Cardiac septum (tissue), 1 donor: ENCODE measurements at places on chromosomes 11 and 22.
A peak's percentile ranks its signal among the peaks of the same experiment; 100 is the strongest.

DNA sequence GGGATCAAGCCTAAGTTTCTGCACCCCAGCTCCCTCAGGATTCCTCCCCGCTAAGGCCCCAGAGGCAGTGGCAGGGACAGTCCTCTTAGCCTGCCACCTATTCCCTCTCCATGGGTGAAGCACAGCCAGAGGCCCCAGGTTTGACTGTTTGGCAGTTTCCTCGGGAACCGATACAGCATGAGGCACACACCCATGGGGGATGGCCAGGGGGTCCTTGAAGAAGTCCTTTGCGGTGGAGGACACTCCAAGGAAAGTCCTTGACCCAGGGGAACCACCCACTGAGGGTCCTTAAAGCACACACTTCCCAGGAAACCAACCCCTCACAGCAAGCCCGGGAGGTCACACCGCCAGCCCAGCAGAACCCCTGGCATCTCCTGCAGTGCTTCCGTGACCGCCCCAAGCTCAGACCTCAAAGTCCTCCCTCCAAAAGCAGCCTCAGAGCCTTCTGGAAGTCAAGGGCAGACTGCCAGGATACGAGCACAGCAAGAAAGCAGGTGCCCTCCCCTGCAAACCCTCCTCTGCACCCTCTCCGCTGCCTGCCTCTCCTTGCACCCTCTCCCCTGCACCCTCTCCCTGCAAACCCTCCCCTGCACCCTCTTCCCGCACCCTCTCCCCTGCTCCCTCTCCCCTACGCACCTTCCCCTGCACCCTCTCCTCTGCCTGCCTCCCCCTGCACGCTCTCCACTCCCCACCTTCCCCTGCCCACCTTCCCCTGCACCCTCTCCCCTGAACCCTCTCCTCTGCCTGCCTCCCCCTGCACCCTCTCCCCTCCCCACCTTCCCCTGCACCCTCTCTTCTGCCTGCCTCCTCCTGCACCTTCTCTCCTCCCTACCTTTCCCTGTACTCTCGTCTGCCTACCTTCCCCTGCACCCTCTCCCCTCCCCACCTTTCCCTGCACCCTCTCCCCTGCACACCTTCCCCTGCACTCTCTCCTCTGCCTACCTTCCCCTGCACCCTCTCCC, 1.4 kb downstream of the SIGIRR start:
- DNase-seq: peak; percentile 69

GRCh38 chr11:6799402-6799801, at the start of gene OR6A2:
Gene OR6A2 (minus strand): TSS chr11:6799689. CDS start chr11:6795708, 3,981 bp downstream.
- no peak for DNase-seq

DNA sequence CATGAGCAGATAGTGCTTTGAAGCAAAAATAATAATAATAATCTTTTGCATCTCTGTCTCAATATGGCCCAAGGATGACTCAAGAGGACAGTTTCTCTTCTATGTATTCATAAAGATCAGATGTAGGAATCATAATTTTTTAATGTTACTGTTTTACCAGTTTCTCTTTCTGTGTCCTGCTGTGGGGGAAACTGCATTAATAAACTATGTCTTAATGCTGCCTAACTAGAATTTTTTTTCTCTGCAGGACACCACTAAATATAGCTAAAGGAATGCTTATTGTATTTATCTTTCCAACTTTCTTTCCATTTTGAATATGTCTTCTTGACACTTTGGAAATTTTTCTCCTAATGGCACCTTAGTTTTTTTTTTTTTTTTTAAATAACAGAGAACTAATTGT, 6.5 kb downstream of the FJX1 start:
- no peak for DNase-seq

GRCh38 chr11:88178191-88178590, 2.9 kb upstream of the RAB38 start:
- no peak for DNase-seq

GRCh38 chr11:95682552-95682951, 107.0 kb downstream of the FAM76B start:
- no peak for DNase-seq

DNA sequence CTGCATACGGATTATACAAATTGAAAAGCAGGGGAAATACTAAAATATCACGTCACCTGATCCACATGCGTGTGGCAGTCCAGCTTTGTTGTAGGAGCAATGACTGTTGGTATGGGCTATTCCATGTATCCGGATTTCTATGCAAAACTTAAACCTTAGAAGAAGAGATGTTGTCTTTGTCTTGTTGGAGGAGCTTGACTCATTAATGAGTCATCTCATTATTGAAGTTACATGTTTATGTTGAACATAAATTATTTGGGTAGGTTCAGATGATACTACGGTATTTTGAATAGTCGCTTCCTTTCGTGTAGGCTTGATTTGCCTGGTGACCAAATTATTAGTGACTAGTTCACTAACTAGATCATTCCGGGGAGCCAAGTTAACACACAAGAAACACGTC, 806 bp upstream of the SAAL1 start:
- DNase-seq: no peak
